ENCODE measurements at places on chromosomes 1 and 21.

GRCh38 chr1:225408249-225408648, 19.6 kb downstream of the LBR start:
- H3K27ac ChIP-seq: no peak overlapping the region
- no peak overlapping the region for H3K4me3 ChIP-seq
- no peaks in the 10 kb centered on the region for H3K4me1 ChIP-seq
- peaks cover 89% of the 10 kb centered on the region for H3K36me3 ChIP-seq
- no peaks in the 10 kb centered on the region for H3K27me3 ChIP-seq
- DNase-seq: no peak

DNA sequence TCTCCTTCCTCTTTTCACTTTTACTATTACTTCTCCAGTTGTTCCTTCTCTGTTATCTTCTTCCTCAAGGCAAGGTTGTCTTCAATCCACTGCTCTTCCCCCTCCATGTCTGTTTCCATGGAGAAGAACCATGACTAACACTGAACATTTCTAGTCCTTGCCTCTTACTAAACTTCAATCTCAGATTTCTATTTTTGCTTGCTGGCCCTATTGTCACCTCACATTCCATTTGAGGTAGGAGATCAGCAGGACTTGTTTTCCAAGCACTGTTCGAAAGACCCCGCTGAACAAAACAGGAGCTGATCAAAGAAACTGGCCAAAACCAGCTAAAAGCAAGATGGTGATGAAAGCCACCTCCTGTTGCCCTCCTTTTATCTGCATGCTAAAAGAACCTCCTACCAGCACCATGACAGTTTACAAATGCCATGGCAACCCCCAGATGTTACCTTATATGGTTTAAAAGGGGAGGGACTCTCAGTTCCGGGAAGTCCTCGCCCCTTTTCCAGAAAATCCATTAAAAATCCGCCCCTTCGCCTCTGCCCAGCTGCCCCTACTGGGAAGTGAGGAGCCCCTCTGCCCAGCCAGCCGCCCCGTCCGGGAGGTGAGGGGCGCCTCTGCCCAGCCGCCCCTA, 22.6 kb downstream of the GON4L start:
- peak overlapping the region; percentile 20 for H3K27ac ChIP-seq
- H3K4me1 ChIP-seq: peaks cover 25% of the 10 kb centered on the region
- DNase-seq: no peak
- H3K27me3 ChIP-seq: no peaks in the 10 kb centered on the region

- DNase-seq: no peak
- H3K36me3 ChIP-seq: no peaks in the 10 kb centered on the region
- H3K4me1 ChIP-seq: no peaks in the 10 kb centered on the region
- no peak overlapping the region for H3K4me3 ChIP-seq
- no peaks in the 10 kb centered on the region for H3K27me3 ChIP-seq
These were observed 38.8 kb downstream of the CDCP2 start for GRCh38 chr1:54114001-54114400.

- no peaks in the 10 kb centered on the region for H3K4me1 ChIP-seq
- peaks cover 6% of the 10 kb centered on the region for H3K27me3 ChIP-seq
These were observed 53.1 kb upstream of the PPP2R5A start for GRCh38 chr1:212232090-212232489.

Data from activated B cell treated with CpG ODN at 0.5 μM for 24 hours (primary cell).